Muscle of leg (tissue), 16 donors: ENCODE measurements at places on chromosomes 6 and 20. TPM values are rescaled to one million over a fixed set of nuclear protein-coding genes. Genes with fewer than 3 reads are reported as not detected.

Gene MRPS26
- total RNA-seq = 46.1 TPM

Gene POPDC3
- total RNA-seq = 48.5 TPM

GRCh38 chr6:37021356-37022129 lies 16.1 kb downstream of the FGD2 start:
- no peaks in the 10 kb centered on the region for H3K27me3 ChIP-seq
- no peak overlapping the region for H3K4me3 ChIP-seq
- no peaks in the 10 kb centered on the region for H3K36me3 ChIP-seq
- H3K4me1 ChIP-seq = peaks cover 14% of the 10 kb centered on the region
- no peak overlapping the region for H3K27ac ChIP-seq

DNA sequence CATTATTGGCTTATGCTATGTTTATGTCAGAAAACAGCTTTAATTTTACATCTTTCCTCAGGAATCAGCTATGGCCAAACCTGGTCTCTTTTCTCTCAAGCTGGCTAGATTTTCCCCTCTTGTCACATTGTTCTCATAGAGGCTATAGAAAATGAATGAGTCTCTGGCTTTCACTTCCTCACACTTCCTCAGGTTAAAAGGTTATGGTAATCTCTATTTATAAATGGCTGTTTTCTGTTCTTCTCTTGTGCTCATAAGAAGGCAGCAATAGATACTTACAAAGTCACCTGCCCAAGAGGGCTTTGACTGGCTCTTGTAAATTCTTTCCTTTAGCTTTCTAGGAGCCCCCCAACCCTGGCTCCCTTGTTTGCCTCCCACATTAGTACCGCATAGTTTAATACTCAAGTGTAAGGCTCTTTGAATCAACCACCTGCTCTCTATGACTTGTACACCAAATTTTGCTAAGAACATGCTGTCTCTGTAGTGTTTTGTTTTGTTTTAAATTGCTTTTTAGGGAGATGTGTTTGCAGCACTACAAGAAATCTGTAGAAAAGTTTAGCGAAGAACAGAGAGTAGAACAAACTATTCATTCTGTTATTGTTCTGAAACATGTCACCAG lies 897.4 kb upstream of the CITED2 start:
- no peak overlapping the region for H3K4me3 ChIP-seq
- no peaks in the 10 kb centered on the region for H3K27me3 ChIP-seq
- peak; percentile 37 for DNase-seq
- H3K4me1 ChIP-seq = no peaks in the 10 kb centered on the region

DNA sequence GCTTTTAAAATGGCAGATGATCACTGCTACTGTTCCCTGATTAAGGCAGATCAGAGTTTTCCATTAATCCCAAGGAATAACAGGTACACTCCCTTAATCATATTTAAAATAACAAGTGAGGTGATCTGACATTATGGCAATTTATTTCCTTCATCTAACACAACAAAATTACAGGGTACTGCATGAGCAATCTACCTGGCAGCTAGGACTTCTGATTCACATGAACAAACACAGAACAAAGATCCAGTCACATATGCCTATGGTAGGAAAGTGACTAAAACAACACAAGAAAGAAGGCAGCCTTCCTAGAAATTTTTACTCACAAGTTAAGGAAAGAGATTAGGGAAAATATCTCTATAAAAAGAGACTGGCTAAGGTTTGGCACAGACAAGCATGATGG lies 33.2 kb downstream of the MAP7 start:
- H3K4me3 ChIP-seq = no peak overlapping the region
- no peaks in the 10 kb centered on the region for H3K36me3 ChIP-seq
- no peaks in the 10 kb centered on the region for H3K27me3 ChIP-seq
- no peak overlapping the region for H3K27ac ChIP-seq
- no peak for DNase-seq
- no peaks in the 10 kb centered on the region for H3K4me1 ChIP-seq

Gene VGLL2
- total RNA-seq = 28.2 TPM

Gene HSF2
- 30.8 TPM for total RNA-seq

- peaks cover 3% of the 10 kb centered on the region for H3K27me3 ChIP-seq
- H3K4me1 ChIP-seq = no peaks in the 10 kb centered on the region
- no peak for DNase-seq
- no peak overlapping the region for H3K4me3 ChIP-seq
- no peaks in the 10 kb centered on the region for H3K36me3 ChIP-seq
Observed at GRCh38 chr6:34032856-34033255, 113.0 kb downstream of the GRM4 start.

DNA sequence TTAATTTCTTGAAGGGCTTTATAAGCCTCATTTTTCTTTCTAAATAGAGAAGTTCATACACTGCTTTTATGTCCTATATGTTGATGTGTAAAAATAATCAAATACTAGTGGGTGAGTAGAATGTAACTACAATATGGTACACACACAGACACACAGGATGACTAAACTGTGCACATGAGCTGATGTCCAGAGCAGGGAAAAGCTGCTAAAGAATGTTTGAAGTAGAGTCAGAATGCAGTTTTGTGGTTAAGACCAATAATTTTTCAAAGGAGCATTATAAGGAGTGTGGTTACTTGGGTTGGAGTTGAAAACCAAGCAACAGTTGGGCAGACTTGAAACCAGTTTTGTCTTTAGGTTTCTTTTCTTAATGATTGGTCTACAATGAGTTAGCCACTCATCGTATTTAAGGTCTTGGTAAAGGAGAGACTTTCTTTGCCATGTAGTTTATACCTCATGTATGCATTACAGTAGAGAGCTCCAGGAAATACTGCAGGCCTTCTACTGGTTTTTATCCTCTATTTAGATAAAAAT lies 196.6 kb downstream of the ESR1 start:
- DNase-seq = no peak
- no peaks in the 10 kb centered on the region for H3K27me3 ChIP-seq
- H3K4me1 ChIP-seq = no peaks in the 10 kb centered on the region

- no peak overlapping the region for H3K27ac ChIP-seq
- no peak for DNase-seq
- H3K27me3 ChIP-seq = no peaks in the 10 kb centered on the region
- no peak overlapping the region for H3K4me3 ChIP-seq
Observed at GRCh38 chr6:113104951-113105350, 752.2 kb upstream of the MARCKS start.

Gene ESR1
- 0.44 TPM for total RNA-seq
